ENCODE measurements at places on chromosomes 11 and 22. TPM values are rescaled to one million over a fixed set of nuclear protein-coding genes. Genes with fewer than 3 reads are reported as not detected.
A peak's percentile ranks its signal among the peaks of the same experiment; 100 is the strongest.

Gene FOSL1
- total RNA-seq = 286 TPM

Gene CHRM1
- not detected for total RNA-seq

GRCh38 chr11:129711760-129712159 lies 103.9 kb upstream of the TMEM45B start:
- no peak for DNase-seq

- DNase-seq = no peak
Measured at GRCh38 chr11:26834601-26835000, 112.7 kb upstream of the SLC5A12 start.

- no peak for DNase-seq
Measured at GRCh38 chr11:95714843-95715776, 74.5 kb downstream of the FAM76B start.

Gene TBX1
- total RNA-seq = 0.10 TPM

Gene LYVE1
- 0.15 TPM for total RNA-seq

- DNase-seq = peak; percentile 47
Measured at GRCh38 chr11:36228689-36229088, 60.5 kb downstream of the COMMD9 start.

DNA sequence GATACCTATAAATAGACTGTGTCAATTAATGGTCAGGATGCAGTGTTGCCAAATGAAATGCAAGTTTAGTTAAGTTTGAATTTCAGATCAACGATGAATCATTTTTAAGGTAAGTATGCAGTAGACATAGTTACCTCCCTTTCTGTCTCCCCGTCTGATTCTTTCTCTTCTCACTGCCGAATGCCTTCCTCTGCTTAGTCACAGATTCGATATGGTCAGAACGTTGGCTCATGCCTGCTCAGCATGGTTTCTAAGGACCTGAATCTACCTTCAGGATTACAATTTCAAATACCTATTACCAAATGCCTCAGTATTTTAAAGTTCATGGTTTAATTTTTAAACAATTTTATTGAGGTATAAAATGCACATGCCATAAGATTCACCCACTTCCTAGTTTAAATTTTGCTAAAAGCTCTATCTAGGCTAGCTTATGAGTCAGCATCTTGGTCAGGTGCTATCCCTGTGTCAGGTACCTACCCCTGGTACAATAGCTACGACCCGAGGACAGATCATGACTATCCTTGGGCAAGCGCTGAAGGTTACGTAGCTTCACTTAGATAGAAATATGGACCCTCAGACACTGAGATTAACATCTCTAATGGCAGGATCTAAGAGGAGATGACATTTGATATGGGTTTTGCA lies 78.2 kb upstream of the SPON1 start:
- DNase-seq = peak; percentile 64

GRCh38 chr11:63448646-63449045 lies 42.3 kb downstream of the PLAAT5 start:
- no peak for DNase-seq

Gene PDGFB
- 4.5 TPM for total RNA-seq

- DNase-seq = no peak
Measured at GRCh38 chr11:30587269-30587812, 1.2 kb upstream of the MPPED2 start.

- no peak for DNase-seq
Measured at GRCh38 chr11:40387240-40387980, 1072.0 kb downstream of the LRRC4C start.

DNA sequence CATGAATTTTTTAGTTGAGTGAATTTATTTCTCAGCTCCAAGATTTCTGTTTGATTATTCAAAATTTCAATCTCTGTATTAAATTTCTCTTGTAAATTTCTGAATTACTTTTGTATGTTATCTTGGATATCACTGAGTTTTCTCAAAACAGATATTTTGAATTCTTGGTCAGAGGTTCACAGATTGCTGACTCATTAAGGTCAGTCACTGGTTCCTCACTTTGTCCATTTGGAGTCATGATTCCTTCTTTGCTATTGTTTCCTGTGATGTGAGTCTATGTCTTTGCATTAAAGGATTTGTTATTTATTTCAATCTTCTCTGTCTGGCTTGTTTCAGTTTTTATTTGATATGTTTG lies 10.2 kb upstream of the IL17RA start:
- DNase-seq = peak; percentile 34

Gene ISX
- total RNA-seq = not detected

DNA sequence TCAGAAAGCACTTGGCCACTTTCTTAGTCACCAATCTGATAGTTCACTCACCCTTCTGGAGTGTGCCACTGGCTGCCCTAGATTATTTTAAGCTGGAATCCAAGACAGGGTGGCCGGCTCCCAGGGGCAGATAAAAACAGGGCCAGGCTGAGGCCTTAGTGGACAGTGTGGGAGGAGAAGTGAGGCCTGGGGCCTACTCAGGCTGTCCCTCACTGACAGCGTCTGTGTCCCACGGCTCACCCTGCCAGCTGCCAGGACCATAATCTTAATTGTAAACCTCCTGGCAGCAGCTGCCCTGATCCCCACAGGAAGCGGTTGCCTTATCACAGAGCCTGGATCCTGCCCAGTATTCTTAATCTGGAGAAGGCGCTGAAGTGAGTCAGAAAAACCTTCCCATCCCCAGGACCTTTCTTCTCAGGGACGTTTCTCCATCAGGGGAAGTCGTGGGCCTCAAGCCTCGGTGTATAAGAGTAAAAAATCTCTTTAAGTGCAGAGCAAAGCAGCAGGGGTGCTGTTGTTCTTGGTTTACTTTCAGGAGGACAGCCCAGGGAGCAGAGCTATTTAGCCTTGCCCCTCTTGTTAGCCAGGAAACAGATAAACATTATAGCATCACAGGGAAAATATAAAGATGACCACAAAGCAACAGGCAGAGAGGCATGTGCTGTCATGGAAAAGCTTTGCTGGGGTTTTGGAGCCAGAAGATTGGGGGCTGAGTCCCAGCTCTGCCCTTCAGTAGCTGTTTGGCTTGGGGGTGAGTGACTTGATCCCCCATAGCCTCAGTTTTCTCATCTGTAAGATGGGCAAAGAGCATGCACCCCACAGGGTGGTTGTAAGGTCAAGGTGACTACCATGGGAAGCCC lies 39.6 kb downstream of the TSPAN18 start:
- DNase-seq = peak; percentile 95

- DNase-seq = peak; percentile 23
Measured at GRCh38 chr11:108218455-108218854, 4.0 kb downstream of the NPAT start.

Gene SSTR3
- total RNA-seq = not detected

- DNase-seq = peak; percentile 73
Measured at GRCh38 chr22:40204321-40205116, 26.8 kb downstream of the TNRC6B start.

Gene MAP6
- total RNA-seq = 0.32 TPM

GRCh38 chr22:45887202-45888131 lies 89.5 kb downstream of the WNT7B start:
- DNase-seq = peak; percentile 23

- DNase-seq = no peak
Measured at GRCh38 chr11:83363312-83363711, 77.1 kb upstream of the CCDC90B start.

Measured in M059J (cell line).